ENCODE measurements at places on chromosomes 7 and 10.

- DNase-seq, result no peak
Measured at GRCh38 chr10:28382525-28383269, 79.8 kb upstream of the MPP7 start.

DNA sequence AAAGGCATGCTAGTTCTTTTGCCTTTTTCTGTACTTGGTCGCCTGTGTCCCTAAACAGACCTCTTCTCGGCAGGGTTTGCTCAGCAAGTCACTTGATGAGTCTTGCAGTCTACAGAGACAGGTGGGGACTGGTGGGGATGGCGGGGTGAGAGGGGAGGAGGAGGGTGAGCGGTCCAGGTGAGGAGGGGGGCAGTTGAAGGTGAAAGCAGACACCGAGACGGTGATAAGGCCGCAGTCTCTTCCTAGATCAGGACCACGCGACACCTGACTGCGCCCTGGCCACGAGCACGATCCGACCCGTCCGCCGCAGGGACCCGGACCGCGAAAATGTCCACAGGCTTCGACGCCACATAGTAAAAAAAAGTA, 566 bp downstream of the ASNS start:
- DNase-seq, result no peak

- peak; percentile 27 for DNase-seq
Measured at GRCh38 chr7:137519947-137520346, 176.4 kb upstream of the PTN start.

DNA sequence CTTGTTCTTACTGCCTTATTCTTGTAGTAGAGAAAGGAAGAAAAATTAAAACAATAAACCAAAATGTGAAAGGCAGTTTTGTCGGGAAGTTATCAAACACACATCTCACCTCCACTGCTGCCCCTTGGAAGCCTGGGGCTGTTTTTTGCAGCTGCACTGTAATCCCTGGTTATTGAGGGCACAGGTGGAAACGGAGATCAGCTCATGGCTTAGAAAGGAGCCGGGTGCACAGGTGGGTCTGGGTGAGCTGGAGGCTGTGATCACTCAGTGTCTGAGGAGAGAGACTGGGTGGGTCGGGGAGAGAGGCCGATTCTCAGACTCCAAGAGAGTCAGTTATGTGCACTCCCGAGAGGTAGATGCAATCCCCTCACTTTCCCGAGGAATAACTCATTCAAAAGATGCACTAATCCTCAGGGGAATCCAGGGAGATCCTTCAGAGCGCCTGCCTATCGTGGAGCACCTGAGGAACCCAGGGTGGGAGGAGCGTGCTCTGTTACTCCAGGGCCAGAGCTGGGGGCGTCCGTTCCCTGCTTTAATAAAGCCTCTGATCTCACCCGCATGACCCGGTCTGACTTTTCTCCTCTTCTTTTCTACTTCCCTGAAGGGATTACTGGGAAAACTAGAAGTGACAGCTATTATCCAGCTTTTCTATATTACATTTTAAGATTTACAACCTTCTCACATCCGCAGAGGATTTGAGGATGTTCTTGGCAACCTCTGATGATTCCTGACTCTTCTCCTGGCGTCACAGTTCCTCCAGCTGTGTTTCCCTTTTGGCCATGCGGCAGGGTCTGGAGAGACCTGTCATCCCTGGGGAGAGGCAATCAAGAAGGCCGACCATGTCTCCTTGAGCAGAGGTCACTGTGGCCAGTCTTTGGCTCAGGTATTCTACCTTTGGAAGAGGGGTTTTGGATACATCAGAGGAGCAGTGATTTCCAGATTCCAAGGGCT, 82.1 kb downstream of the CAMK1D start:
- no peak for DNase-seq

DNA sequence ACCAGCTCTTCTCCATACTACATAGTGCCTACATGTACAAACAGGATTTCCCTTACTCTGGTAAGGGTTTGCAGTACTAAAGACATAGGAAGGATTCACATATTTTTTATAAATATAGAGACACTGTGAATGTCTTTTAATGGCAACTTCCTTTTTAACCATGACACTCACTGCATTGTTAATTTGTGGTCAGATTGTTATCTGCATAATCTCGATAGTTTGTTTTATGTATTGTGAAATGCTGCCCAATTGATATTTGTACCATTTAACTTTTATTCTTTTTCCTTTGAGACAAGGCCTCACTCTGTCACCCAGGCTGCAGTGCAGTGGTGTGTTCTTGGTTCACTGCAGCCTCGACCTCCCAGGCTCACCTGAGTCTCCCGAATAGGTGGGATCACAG, 39.7 kb downstream of the SP8 start:
- peak; percentile 5 for DNase-seq

- no peak for DNase-seq
Measured at GRCh38 chr10:109958059-109958458, 34.7 kb upstream of the XPNPEP1 start.

GRCh38 chr7:73351447-73352167, 23.6 kb downstream of the FKBP6 start:
- no peak for DNase-seq

DNA sequence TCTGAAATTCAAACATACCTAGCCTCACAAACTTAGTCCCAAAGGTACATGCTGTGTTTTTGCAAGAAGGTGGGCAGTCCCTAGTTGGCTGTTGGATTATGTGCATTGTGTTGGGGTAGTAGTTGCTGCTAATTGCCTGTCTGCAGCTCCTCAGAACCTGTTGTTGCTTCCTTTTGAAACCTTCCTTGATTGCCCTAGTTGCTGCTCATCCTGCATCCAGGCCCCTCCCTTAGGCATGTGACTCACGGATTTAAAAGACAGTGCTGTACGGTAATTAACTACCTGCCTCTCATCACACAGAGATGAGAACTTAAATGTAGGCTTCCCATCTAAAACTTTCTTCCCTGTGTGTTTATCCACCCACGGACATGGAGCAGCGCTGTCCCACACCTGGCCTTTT, 67.7 kb downstream of the BMPR1A start:
- DNase-seq, result no peak

DNA sequence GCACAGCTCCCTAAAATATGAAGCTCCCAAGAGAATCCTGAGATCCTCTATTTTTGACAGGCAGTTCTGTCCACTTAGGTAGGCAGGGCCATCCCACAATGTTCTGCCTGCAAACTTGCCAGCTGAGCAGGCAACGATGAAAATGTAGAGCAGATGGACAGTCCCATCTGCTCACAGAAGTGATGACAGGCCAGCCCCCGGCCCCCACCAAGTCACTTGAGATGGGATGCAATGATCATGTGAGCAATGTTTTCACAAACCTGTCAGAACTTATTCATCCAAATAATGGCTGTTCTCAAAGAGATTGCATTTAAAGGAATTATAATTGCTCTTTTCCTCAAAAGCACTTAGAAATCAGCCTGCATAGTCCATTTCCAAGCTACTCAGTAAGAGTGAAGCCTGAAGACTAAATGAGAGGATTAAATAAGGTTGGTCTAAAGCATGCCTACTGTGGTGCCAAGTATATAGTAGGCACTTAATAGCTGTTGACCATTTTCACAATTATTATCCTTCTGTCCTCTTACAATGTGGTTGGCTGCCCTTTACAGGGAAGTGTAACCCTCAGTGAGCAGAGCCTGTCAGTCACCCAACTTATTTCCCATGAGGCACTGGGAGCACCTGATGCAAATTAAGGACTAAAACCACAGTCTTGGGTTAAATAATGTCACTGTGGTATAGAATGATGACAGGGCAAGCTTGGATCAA, 301.2 kb downstream of the FGFR2 start:
- DNase-seq, result no peak

- no peak for DNase-seq
Measured at GRCh38 chr7:126486806-126487205, 765.9 kb downstream of the GRM8 start.

GRCh38 chr10:32377458-32378259, 30.7 kb upstream of the EPC1 start:
- DNase-seq, result peak; percentile 83

DNA sequence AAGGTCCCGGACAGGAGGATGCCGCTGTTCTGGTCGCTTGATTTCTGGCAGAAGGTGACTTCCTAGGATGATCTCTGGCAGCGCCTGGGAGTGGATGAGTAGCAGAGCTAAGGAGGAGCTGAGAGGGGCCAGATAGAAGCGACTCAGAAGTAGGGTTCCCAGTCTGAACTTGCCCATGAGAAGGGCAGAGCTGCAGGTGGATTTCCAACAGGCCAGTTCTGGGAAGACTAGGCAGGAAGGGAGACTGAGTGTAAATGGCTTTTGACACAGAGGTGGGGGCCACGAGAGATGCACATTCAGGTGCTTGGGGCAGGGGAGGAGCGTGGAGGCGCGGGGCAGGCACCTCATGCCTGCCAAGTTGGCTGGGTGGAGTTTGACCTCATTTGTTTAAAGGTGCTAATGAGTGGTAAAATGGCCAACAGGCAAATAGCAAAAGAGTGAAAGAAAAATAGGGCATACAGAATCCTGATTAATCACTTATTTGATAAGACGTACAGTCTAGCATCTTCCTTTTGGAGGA, 58.8 kb downstream of the SHH start:
- DNase-seq, result no peak

- DNase-seq, result no peak
Measured at GRCh38 chr7:44305564-44306507, 19.6 kb downstream of the CAMK2B start.

- peak; percentile 28 for DNase-seq
Measured at GRCh38 chr7:24828891-24829661, 71.8 kb upstream of the GSDME start.

- DNase-seq, result no peak
Measured at GRCh38 chr10:1581189-1581588, 156.1 kb downstream of the ADARB2 start.

DNA sequence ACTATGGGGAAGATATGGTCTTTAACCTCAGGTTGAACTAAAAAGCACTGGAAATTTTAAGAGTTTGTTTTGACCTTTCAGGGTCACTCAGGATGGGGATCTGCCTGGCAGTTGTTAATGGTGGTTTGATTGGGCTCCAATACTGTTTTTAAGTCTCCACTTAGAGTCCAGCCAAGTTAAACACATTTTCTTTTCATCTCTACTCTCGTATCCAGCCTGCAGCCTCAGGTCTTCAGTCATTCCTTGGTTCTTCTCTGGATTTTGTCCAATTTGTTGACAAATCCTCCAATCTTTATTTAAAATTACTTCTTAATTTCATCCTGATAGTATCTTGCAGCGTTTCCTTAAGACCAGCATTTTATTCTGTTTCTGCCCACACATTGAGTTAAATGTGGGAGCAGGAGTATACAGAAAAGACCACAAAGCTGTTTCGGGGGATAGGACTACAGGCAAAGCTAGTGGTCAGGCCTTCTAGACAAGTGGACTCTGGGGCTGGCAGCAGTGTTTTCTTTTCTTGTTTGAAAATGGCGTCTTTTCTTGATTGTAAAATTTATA, 133.2 kb upstream of the INHBA start:
- DNase-seq, result no peak

GRCh38 chr7:131521651-131522163, 34.7 kb downstream of the PODXL start:
- DNase-seq, result no peak
